ENCODE measurements at places on chromosomes 1 and 21. TPM values are rescaled to one million over a fixed set of nuclear protein-coding genes. Genes with fewer than 3 reads are reported as not detected.

The LYPD8 gene
- total RNA-seq, result not detected

The SMIM11 gene
- 21.8 TPM for total RNA-seq

GRCh38 chr1:7524341-7525337 lies 246.5 kb upstream of the VAMP3 start:
- no peaks in the 10 kb centered on the region for H3K4me1 ChIP-seq
- DNase-seq, result no peak
- H3K27me3 ChIP-seq, result no peaks in the 10 kb centered on the region
- H3K4me3 ChIP-seq, result no peak overlapping the region
- H3K27ac ChIP-seq, result no peak overlapping the region

- peaks cover 4% of the 10 kb centered on the region for H3K36me3 ChIP-seq
- H3K27ac ChIP-seq, result no peak overlapping the region
- H3K4me3 ChIP-seq, result no peak overlapping the region
- DNase-seq, result no peak
- H3K27me3 ChIP-seq, result no peaks in the 10 kb centered on the region
Observed at GRCh38 chr1:28066393-28067154, 21.8 kb downstream of the EYA3 start.

- H3K27me3 ChIP-seq, result no peaks in the 10 kb centered on the region
- H3K4me3 ChIP-seq, result no peak overlapping the region
- peaks cover 51% of the 10 kb centered on the region for H3K36me3 ChIP-seq
- no peaks in the 10 kb centered on the region for H3K4me1 ChIP-seq
Observed at GRCh38 chr1:117894078-117894477, 35.3 kb downstream of the GDAP2 start.

Data from upper lobe of right lung (tissue), 1 donor.